ENCODE measurements at places on chromosomes 16 and 17.

DNA sequence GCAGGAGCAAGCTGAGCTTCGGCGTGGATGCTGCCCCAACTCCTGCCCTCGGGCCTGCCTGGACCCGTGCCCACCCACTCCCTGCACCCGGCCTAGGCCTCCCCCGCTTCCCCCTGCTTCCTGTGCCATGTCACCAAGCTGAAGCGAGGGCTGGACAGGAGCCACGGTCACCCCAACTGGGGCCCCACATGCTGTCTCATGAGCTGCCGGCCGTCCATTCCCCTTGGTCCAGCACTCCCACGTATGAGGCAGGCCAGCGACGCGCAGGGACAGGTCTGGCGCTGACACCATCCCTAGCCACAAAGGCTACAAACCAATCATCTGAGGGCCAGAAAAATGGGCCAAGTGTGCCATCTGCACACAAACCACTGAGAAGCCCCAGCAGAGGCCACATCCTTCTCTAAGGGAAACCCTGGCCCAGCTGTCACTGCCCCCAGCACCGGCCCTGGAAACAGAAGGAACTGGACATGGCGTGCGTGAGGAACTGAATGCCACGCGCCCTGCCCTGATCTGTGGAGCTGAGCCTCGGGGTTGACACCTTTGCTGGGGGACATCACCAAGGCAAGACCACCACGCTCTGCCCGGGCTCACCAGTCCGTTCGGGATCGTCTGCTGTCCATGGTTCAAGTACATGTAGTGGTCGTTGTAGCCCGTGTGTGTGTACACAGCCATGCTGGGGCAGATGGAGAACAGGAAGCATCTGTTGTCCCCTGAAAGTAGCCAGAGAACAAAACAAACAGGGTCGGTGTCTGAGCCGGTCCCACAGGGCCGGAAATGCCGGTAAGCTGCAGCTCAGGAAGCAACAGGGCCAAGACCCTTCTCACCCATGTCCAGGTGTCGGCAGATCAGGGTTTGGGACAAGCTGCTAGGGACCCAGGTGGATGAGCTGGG, 22.2 kb downstream of the MEAK7 start:
- no peak for DNase-seq

DNA sequence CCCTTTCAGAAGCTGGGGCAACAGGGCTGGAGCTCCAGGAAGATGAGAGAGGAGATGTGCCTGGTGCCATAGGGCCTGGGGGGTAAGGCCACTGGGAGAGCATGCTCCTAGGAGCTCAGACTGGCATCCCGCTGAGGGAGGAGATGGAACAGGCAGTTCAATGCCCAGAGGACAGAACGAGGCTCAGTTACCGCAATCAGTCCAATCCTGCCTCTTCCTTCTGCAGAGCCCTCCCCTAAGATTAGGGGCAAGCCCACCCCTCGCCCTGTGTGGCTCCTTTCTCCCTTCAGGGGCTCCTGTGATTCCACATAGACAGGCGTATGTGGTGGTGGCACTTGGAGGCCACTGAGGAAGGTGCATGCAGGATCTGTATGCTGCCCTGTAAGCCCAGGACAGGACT, 2.4 kb downstream of the CCDC42 start:
- no peak for DNase-seq

DNA sequence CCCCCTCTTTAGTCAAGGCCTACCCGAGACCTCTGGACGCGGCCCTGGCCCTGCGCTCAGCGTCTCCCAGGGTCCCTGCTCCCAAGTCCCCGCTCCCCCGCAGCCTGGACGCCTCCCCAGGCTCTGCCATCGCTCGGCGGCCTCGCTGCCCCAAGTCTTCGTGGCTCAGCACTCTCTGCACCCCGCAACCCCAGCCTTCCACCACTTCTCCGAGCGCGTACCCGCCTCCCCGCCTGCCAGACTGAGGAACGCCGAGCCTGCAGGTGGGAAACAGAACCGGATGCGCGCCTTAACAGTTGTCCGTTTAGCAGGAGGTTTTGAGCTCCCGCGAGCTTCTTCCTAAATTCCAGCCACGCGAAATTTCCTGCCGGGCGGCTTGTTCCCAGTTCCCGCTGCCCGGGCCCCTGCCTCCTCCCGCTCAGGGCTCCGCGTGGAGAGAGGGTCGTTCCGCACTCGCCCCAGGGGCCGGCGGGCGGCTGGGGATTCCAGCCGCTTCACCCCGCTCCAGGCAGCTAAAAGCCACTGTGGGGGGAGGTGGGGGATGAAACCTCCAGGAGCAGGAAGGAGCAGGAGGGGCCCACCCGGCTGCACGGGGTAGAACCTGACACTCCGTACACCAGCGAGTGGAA, 87.7 kb downstream of the KCNJ12 start:
- no peak for DNase-seq

GRCh38 chr17:50059256-50059655, 3.3 kb downstream of the ITGA3 start:
- no peak for DNase-seq

DNA sequence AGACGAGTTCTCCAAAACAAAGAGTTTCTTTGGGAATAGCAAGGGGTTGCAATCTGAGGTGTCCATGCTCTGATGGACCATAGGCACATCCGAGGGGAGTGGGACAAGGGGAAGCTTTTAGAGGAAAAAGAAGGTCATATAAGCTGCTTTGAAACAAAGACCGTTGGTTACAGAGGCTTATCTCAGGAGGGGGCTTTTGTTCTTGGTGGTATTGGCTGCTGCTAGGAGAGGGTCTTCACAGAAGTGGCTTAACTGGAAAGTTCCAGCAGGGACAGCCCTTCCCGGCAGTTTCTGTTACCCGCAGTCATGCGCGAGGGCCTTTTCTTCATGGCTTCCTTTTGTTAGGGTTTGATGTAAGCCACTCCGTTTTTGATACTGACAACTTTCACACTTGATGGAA, 76.0 kb downstream of the RAP1GAP2 start:
- DNase-seq = no peak

DNA sequence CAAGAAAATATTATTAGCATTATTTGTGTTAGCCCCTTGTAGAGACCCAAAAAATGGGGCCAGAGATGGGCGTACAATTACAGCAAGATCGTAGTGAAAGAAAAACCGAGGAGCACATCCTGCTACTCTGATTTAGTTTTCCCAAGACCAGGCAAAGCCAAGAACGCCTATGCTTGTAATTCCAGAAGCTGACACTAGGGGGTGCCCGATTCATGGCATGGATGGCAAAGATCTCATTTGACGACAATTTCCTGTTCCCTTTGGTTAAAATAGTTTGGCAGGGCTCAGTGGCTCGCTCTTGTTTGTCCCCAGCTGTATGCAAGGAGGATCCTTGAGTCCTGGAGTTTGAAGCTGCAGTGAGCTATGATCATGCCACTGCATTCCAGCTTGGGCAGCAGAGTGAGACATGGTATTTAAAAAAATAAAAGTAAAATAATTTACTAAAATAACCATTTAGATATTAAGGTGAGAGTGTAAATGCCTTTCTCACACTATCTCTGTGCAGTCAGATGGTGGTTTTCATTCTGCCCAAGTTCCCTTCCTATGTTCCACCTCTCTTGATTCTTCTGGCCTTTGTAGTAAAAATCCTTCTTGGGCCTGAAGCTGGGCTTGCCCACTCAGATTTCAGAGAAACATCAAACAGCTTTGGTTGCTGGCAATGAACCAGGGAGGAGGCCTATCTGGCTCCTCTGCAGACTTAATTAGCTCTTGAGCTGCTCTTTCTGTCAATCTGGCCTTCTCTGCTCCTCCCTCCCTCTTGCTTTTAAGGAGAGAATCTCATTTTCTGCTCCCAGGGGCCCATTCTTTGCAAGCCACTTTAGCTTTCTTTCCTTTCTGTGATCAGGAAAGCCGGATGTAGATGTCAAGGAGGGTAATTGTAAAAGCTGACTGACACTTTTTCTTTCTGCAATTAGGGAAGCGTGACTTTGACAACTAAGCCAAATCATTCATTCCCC, 31.2 kb downstream of the TMEM238L start:
- no peak for DNase-seq

DNA sequence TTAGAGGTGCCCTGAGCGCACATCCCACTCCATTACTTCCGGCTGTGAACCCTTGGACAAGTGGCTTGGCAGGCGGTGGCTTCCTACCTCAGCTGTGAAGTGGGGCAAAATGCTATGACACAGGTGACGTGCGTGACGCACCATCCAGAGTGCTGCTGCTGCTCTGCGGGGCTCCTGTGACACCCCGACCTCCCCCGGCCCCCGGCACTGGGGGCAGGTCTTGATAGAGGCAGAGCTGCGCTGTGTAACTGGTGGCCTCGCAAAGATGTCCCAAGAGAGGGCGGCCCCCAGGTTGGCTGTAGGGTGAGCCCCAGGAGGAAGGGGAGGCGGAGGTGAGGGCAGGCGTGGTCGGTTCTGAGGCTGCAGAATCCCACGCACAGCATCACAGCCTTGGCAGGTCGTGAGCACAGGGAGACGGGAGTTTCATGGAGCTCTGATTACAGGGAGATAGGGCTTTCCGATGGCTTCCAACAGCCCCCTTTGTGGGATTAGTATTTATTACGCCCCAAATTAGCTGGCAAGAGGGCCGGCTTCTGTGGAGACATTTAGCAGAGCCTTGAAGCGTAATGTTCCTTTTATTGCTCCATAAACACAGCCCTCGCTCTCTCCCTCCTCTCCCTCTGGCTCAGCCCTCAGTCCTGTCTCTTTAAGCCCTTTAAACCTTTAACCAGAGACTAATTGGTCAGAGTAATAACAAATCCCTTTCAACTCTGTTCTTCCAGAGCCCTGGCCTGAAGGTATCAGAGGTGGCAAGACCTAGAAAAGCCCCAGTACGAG, 328.1 kb downstream of the C16orf95 start:
- no peak for DNase-seq

DNA sequence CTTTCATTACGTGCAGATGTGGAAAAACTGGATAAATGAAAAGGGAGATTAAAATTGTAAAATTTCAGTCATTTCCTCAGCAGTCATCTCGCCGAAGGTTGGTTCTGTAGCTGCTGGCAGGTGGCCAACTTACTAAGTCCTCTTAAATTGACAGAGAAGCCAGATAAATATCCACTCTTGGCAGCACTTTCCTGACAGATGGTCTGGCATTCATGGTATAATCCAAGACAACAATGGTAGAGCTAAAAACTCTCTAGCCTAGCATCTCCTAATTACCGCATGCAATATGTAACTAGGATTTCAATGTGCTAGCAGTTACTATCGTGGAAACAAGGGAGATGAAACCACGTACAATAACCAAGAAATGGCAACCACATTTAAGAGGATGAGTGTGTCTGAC, 306.3 kb downstream of the CNTNAP4 start:
- no peak for DNase-seq

DNA sequence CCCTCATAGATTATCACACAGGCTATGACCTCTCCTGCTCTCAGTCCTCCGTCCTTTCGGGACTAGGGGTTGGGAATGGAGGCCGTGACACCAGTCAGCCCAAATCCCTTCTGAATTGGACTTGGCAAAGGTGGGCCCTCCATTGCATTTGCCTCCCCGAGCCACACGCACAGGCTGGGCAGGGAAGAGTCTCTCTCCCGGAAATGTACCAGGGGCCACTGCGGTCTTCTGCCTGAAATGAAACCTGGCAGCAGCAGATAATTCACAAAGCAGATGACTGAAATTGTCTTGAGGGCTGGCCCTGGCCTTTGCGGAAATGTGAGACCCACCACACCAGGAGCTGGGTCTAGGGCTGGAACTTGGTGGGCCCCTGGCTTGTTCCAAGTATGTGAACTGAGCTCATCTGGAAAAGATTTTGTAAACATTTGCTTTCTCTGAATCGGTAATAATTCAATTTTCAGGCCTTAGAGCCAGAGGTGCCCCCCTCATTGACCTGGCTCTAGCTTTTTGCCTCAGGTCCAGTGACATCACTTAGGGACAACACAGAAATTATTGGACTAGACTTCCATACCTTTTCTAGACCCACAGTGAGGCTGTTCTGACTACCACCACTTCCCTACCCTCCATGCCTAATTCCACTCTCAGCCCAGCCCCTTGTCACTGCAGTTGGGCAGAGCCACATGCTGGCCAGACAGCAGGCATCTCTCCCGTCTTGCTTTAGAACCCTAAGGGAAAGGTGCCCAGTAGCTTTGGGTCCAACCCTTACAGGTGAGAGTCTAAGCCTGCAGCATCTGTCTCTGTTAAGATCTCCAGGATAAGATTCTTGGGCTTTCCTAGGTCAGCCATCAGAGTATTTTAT, 75.2 kb downstream of the CCDC182 start:
- no peak for DNase-seq

DNA sequence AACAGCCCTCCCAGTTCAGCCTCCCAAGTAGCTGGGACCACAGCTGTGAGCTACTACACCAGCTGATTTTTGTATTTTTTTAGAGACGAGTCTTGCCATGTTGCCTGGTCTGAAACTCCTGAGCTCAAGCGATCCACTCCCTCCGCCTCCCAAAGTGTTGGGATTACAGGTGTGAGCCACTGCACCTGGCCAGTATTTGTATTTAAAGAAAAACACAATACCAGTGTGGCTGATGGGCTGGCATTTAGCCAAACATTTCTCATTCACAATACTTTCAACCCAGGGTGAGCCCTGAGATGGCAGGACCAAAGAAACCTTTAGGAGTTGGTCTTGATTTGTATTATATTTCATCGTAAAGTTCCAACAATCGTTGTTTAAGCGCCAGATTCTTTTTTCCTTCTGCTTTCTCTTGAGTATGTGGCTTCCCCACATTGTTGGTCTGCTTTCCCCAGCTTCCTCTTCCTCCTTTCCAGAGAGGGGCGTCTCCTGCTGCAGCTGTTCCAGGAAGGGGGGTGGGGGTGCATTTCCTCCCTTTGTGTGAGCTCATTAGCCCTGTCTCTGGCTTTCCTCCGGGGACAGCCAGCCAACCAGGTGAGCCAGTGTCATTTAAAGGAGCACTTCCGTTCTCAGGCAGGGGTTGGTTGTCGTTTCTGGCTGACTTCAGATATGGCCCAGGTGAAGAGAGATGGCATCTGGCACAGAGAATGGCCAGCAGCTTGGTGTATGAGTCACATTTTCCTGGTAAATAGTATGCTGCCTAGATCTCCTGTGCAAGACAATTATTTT, 79.9 kb downstream of the GPRC5B start:
- DNase-seq = no peak

DNA sequence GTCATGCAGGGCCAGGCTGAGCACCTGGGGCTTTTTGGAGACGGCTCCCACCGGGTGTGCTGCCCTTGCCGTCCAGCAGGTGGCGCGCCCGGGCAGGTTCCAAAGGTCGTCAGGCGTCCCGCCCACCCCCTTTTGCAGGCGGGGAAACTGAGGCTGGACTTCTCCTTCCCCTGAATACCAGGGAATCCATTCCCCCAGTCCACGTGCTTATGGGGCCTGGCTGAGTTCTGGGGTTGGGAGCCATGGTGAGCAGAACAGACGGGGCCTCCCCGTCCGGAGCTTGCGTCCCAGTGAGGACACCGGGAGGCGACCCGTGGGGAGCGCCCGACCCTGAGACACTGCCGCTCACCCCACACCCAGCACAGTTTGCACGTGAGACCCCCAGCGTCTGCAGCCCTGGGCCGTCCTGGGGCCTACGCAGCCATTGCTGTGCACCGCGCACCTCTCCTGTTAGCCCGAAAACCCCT, 51.8 kb upstream of the JPH3 start:
- DNase-seq = peak; percentile 83

DNA sequence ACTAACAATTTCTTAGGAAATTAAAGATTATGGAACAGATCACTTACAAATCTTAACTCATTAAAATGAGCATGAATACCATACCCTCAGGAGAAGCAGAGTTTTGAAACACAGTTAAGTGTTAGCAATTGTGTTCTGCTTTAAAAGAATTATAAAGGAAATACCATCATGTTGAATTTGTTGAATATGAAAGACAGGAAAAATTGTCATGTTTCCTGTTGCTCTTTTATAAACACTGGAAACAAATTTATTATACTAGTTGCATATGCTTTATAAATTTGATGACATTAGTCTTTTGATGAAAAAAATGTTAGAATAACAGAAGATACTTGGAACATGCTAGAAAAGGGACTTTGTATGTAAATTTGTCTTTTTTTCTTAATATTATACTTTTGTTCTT, 59.7 kb downstream of the VMP1 start:
- no peak for DNase-seq
